Stimulated activated CD4-positive, alpha-beta T cell treated with anti-CD3 and anti-CD28 coated beads, Interleukin-12 subunit alpha, Interleukin-12 subunit beta, amount 100 ng/mL, for 48 hours (primary cell): ENCODE measurements at places on chromosomes 5 and 9.

DNA sequence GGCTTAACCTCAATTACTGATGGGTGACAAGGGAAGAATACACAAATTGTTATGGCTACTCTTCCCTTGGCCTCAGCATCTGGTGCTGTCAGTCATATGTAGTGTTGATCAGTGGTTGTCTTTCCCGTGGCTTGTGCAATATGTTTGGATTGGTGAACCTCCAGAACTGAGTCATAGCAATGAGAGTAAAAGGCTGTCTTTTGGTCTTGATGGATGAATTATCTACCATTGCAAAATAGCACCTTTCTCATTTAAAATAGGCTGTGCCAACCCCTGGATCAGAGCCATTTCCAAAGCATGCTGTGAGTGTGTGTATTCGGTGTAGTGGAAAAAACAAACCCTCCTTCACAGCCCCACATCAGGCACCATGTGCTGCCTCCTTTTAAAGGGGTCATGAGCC lies 14.6 kb upstream of the F2R start:
- DNase-seq, result no peak

DNA sequence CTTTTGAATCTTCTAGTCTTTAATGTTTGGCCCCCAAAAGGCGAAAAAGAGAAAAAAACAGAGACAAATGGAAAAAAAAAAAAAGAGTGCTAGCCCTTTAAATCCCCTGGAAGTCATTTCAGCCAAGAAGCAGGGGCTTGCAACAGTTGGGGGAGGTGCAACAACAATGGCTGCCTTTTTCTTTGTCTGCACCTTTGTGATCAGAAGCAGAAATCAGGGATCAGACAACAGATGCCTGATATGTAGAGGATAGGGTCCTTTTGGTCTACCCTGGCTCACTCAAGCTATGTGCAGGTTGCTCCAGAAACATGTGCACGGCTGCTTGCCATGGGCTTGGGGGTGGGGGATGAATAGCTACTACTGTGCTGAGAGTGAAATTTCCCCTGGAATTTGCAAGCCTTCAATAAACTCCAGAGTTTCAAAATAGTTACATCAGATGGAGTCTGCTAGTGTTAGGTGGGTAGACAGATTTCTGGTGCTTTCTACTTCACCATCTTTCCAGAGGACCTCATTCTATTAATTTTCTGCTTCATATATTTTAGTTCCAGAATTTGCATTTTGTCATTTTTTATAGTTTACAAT lies 150.9 kb downstream of the FGF18 start:
- DNase-seq, result no peak

- no peak for DNase-seq
These were observed 178.5 kb upstream of the PHYKPL start for GRCh38 chr5:178411083-178411482.

GRCh38 chr5:167177736-167178135 lies 1113.7 kb upstream of the WWC1 start:
- no peak for DNase-seq

GRCh38 chr5:82862711-82863110 lies 214.5 kb downstream of the TMEM167A start:
- no peak for DNase-seq

GRCh38 chr5:159220206-159220605 lies 10.9 kb upstream of the RNF145 start:
- no peak for DNase-seq

DNA sequence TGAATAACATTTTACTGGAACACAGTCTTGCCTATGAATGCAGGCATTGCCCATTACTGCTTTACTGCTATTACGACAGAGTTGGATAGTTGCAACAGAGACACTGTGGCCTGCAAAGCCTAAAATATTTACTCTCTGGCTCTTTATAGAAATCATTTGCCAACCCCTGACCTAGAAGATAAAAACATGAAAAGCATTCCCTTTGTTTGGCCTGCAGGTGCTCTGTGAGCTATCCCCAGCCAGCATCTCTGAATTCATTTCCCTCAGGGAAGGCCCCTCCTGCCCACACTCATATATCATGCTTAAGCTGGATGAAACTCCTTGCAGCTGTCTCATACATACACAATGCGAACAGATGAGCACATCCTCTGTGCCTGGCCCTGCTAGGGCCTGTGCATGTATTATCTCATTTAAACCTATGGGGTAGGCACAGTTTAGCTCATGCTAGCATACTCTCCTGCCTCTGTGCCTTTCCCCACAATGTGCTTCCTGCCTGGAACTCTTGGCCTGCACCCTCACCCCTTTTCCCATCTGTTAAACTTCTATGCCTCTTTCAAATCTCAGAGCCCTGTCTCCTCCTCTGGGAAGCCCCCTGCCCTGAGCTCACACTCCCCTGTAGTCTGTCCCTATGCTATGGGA lies 193.1 kb downstream of the PAX5 start:
- no peak for DNase-seq

DNA sequence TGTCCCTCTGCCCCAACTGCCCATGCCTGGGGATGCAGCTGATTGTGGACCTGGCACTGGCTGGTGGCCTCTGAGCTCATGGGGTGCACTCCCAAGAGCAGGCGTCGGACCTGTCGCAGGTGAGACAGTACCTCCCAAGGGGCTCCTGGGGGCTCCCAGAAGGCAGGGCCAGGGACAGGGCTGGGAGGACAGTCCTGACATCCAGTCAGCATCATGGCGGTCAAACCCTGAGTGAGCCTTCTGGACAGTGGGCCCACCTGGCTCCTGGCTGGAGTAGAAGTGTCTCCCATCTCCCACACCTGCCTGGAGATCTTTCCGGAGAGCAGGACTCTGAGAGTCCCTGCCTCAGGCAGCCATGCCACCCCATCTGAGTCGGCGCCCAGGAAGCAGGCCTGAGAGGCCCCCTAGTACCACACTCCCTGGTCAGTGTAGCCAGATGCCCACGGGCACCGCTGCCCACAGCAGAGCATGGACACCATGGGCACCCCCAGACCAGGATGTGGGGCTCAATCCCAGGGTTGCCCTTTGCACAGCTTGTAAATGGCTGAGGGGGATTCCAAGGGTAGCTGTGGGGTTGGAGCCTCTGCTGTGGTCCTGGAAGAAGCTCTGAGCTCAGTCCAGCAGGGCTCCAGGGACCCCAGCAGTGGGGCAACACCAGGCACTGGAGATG lies 6.6 kb downstream of the LCN9 start:
- DNase-seq, result no peak

- DNase-seq, result no peak
These were observed 7.4 kb upstream of the RNF183 start for GRCh38 chr9:113310538-113310937.

DNA sequence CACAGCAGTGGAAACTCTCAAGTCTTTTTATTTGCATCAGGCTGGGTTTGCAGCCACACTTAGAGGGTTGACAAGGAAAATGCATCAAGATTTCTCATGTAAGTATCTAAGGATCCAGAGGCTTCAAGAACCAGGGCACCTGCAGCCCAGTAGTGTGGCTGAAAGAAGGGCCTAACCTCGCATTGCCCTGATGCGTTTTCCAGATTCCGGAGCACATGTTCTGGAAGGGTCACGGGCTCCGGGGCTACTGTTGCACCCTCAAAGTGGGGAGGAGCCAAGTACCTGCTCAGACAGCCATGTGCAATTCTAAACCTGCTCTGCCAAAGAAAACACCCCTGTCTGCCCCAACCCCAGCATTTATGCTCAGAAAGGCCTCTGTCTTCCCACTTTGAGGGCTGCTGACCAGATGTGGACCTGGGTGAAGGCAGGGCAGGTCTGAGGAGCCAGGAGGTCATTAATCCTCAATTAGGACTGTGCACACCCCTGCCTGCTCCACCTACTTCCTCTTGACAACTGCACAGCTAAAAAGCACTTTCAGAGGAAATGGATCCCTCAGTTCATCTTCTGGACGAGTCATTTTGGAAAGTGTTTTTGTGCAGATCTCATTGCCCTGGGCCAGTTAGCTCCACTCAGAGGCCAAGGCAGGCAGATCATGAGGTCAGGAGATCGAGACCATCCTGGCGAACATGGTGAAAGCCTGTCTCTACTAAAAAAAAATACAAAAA lies 110.7 kb downstream of the SAXO1 start:
- no peak for DNase-seq
